Fibroblast of villous mesenchyme (primary cell): ENCODE measurements at places on chromosomes 11 and 22. TPM values are rescaled to one million over a fixed set of nuclear protein-coding genes. Genes with fewer than 3 reads are reported as not detected.

GRCh38 chr11:2975594-2975993 is 16.5 kb downstream of the NAP1L4 start:
- DNase-seq, result peak; percentile 48

- DNase-seq, result peak; percentile 33
Measured at GRCh38 chr11:93668171-93668570, 6.7 kb downstream of the CEP295 start.

- no peak for DNase-seq
Measured at GRCh38 chr11:16278273-16278672, 78.1 kb downstream of the SOX6 start.

- no peak for DNase-seq
Measured at GRCh38 chr22:35749808-35750207, 32.1 kb downstream of the APOL5 start.

The OR51B5 gene
- 0.32 and 0.43 TPM in 2 replicates for total RNA-seq

DNA sequence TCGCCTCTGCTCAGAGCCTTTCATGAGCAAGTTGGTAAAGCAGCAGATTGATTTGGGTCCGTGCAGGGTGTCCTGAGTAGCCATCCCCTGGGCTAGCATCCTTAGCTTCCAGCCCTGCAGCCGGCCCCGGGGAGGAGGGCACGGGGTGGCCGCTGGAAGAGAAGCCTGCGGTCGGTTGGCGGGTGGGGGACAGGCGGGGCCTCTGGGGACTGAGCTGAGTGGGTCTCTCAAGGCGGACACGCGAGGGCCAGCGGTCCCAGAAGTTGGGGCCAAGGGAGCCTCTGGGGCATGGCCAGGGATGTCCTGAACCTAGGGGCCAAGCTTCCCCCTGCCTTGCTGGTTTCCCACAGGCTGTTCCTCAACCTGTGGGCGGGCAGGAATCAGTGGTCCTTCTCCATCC is 143.0 kb downstream of the TBC1D22A start:
- DNase-seq, result no peak

DNA sequence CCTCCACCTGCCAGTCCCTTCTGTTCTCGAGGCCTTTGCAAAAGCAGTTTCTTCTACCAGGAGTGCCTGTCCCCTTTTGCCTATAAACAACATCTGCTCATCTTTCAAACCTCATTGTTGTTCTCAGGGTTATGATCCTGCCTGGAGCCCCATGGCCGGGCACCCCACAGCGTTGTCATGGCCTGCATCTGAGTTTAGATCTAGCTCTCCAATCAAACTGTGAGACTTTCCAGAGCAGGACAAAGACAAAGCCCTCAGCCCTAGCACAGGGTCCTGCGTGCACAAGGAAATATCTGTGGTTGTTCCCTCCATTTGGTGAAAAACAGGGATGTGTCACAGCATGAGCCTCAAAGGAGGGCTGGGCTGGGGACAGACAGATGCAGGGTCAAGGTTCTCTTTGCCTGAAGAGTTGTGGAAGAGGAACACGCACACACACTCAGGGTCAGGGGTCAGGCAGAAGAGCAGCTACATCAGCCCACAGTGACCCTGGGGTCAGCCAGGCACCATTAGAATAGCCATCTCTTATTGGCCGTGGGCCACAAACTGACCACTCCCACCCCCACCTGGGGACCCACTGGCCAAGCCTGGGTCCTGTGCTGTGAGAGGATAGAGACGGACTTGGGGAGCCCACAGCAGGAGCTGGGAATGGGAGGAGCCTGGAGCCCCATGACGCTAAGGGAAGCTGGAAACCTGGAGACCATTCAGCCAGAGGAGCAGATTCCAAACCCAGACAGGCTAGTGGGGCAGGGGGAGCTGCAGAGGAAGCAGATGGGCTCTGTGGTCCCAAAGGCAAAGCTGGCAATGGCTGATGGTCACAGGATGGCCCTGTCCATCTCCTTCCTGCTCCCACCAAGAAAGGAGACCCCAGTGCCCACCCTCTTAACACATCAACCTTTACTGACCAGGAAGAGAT is 99.4 kb downstream of the PDE2A start:
- no peak for DNase-seq

The GALNT18 gene
- total RNA-seq, result 5.2 and 11.7 TPM in 2 replicates

DNA sequence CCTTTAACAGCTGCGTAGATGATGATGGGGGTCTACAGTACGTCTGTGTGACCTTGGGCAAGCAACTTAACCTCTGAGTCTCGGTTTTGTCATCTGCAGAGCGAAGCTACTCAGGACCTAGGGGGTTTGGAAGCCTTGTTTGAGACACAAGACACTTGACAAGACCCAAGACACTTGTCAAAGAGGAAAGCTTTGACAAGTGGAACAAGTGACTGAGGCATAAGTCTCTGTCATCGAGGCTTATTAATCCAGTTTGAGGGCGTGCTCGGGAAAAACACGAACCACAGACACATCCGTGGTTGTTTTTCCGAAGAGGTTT is 732 bp upstream of the PC start:
- DNase-seq, result no peak

DNA sequence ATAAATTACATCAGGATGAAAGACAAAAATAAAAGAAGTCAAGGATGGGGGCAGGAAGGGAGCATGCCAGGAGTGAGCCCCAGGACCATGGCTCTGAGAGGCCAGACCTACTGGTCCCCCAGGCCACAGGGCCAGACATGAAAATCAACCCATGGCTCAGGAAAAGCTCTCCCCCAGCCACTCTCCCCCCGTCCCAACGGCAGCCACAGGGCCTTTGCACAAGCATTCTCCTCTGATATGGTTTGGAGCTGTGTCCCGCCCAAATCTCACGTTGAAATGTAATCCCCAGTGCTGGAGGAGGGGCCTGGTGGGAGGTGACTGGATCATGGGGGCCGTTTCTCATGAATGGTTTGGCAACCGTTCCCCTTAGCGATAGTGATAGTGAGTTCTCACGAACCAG is 80.8 kb upstream of the ANO1 start:
- no peak for DNase-seq

- peak; percentile 98 for DNase-seq
Measured at GRCh38 chr11:118917481-118918127, 8.1 kb downstream of the BCL9L start.

The MICAL3 gene
- total RNA-seq, result 24.2 and 39.7 TPM in 2 replicates

The PRG3 gene
- not detected in 2 replicates for total RNA-seq

The CRY2 gene
- 14.5 and 14.7 TPM in 2 replicates for total RNA-seq

GRCh38 chr11:121453589-121454299 is 977 bp upstream of the SORL1-AS1 start:
- no peak for DNase-seq
